Stimulated activated CD8-positive, alpha-beta memory T cell treated with anti-CD3 and anti-CD28 coated beads, Interleukin-4, amount 100 ng/mL, for 24 hours (primary cell): ENCODE measurements at places on chromosomes 7 and 10.

DNA sequence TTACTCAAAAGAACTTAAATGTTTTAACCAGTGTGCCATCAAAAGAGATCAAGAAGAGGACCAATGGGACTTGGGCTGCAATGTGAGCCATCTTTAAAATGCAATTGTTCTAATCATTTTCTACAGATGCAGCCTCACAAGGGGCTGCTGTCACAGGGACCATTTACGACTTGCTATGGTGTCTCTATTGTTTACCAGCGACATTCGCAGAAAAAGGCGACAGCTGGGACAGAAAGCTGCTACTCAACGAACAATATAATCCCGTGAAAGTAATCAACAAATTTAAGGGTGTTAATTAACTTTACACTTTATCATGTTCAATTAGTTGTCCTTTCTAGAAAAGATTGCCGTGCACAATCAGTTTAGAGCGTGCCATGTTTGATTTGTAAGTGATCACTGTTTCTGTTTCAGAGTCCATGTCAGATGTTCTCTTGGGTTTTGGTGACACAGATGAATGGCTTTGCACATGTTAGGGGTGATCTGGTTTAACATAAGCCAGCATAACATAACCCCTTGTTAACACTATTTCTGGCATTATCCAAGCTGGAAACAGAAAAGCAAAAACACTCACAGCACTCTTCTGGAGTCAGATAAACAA, 110.8 kb downstream of the HIBADH start:
- DNase-seq: no peak

- no peak for DNase-seq
Observed at GRCh38 chr7:133081119-133081598, 731 bp downstream of the CHCHD3 start.

GRCh38 chr10:31188792-31189406, 130.1 kb upstream of the ZEB1 start:
- DNase-seq: no peak

DNA sequence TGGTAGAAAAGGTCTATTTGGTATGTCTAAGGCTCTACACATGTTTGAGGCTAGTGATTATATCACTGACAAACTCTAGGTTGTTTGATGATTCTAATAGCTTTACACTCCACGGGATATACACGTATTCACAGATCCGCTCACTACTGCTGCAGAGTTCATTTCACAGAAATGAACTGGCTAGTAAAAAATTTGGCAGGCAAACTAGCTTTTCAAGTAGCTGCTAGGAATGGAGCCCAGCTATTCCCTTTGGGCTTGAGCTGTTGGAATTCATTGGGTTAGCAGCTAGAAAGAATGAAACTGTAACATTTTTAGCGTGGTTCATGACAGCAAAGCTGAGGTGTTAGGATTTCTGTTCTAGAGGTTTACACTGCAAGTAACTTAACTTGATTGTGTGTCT, 37.6 kb downstream of the R3HCC1L start:
- DNase-seq: no peak

GRCh38 chr10:74110120-74110519, 40.5 kb downstream of the AP3M1 start:
- no peak for DNase-seq

GRCh38 chr7:2124604-2125345, 108.0 kb downstream of the MAD1L1 start:
- DNase-seq: no peak

- DNase-seq: no peak
Observed at GRCh38 chr10:29239569-29240472, 49.0 kb upstream of the LYZL1 start.

- no peak for DNase-seq
Observed at GRCh38 chr10:111706331-111706730, 477.2 kb downstream of the GPAM start.

DNA sequence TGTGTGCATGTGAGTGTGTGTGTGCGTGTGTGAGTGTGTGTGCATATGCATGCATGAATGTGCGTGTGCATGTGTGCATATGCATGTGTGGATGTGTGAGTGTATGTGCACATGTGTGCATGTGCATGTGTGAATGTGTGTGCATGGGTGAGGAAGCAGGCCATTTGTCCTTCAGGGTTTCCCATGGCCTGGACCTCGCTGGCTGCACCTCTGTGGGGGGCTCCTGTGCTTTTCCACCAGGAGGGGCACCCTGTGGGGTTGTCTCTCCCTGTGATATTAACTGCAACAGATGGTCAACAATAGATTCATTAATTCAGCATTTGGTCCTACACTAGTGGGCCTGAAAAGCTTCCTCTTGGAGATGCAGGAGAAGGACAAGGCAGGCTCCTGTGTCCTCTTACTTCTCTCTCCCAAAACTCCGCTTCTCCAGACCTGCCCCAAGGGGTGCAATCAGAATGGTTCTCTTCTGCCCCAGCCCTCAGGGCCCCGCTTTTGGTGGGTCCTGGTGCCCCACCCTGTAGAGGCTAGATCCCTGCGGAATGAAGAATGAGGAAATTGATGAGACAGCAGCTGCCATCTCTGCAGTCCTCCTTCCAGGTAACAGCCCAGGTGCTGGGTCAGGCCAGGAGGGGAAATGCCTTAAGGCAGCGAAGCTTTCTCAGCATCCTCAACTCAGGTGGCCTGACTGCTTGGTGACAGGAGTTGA, 41.5 kb upstream of the NUB1 start:
- DNase-seq: no peak

GRCh38 chr7:35450456-35451214, 196.7 kb upstream of the TBX20 start:
- no peak for DNase-seq

DNA sequence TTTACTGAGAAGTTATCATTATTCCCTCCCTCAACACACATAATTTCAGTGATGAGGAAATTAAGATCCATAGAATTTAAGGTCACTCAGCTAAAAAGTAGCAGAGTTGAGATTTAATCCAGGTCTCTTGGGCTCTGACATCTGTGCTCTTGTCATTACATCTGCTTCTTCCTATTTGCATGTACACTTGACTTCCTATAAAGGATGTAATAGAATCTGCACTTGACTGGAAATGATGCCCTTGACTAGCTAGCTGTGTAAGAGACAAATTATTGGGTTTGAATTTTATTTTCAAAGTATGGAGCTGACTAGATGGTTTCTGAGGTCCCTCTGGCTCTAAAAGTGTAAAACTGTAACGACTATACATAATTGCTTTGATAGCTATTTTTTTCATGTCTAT, 59.5 kb downstream of the AGK start:
- no peak for DNase-seq

DNA sequence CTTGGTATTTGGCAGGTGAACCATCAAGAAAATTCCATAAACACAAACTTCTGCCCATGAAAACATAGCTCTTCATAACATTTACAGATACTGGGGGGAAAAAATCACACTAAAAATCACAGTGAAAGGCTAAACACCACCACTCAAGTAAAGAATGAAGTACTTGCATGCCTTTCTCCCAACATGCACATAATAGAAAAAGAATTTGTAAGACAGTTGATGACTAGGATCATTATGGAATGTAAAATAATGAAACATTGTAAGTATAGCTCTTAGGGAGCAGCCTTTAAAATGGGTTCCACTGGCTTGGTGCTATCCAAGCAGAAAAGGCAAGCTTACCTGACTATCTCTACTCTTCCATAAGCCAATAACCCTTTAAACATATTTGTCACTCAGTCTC, 299.9 kb upstream of the LRRN3 start:
- no peak for DNase-seq

GRCh38 chr7:1530946-1531262, 402 bp downstream of the MAFK start:
- DNase-seq: no peak

DNA sequence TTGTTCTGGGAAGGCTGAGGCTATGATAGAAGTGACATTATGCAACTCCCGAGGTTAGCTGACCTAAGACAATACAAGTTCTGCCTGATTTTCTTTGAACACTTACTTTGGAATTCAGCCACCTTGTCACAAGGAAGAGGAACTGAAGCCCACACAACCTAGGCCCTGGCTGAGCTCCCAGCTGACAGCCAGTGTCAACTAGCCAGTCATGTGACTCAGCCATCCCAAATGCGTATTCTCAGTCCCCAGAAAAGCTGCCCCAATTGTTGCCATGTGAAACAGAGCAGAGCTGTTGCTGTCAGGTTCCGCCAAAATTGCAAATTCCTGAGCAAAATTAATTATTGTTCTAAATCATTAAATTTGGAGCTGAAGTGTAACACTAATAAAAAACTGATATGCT, 1010.0 kb downstream of the XPNPEP1 start:
- no peak for DNase-seq

- DNase-seq: no peak
Observed at GRCh38 chr7:12557282-12557681, 13.2 kb upstream of the SCIN start.

- no peak for DNase-seq
Observed at GRCh38 chr7:101919363-101920115, 102.1 kb downstream of the CUX1 start.

GRCh38 chr7:132065193-132065988, 509.0 kb upstream of the PODXL start:
- no peak for DNase-seq

- DNase-seq: no peak
Observed at GRCh38 chr10:110865809-110866482, 5.8 kb upstream of the PDCD4 start.

DNA sequence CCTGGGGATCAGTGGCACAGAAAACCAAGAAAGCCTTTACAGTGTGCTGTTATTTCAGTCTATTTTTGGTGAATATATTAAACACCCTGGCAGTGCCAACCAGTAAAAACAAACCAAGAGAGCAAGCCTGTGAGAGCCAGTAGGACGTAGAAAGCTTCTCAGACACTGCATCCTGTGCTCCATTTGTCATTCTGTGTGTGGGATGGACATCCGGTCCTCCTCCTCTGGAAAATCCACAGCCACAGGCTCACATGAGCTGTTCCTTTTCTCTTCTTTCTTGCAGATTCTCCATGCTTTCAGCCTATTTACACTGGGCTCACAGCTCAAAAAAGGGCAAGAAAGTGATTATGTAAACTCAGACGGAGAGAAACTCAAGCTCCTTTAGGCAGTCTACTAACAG, 119.7 kb upstream of the YAE1 start:
- DNase-seq: no peak

DNA sequence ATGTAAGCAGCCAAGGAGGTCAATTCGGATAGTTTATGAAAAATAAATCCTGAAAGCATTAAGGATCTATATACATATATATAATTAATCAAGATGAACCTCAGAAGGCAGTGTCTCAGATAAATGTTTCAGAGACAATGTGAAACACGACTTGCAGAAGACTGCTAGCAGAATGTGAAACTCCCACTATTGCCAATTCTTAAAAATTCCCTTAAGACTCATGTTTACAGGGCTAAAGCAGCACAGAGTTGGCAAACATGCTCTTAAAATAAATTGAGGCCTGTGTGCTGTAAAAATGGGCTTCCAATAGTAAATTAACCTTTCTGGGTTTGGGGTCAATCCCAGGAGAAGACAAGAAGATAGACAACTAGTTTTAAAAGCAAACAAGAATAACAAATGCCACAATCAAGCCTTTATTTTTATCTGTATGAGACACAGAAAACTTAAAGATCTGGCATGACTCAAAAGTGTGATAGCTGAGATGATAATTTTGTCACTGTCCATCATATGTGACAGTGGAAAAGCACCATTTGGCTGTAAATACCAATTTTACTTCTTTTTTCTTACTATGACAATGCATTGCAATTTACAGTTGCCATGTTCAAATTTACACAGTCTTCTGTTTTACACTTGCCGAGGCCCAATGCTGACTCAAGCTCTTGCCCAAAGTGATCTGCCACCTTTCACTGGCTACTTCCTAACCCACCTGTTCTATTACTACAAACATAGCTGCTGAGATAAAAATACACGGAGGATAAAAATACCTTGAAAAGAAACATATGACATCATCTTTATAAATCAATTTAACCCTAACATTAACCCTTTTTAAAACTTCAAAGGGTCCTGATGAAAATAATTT, 78.6 kb downstream of the CHCHD3 start:
- DNase-seq: no peak

GRCh38 chr7:18401757-18402156, 93.8 kb upstream of the HDAC9 start:
- no peak for DNase-seq

DNA sequence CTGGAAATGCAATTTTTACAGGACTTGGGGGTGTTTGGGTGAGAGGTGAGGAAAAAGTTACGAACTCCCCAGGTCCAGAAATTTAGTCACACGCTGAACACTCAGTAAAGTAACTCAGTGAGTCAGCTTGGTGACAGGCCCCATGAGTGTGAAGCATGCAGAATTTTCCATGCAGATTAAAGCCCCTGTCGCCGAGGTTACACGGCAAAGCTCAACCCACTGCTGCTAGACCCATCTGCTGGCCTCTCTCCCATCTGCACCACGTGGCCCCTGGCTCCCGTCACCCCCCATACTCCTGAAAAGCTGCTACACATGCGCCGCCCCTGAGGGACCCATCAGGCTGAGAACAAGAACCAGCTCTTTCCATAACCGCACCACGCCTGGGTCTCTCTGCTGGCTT, 7.0 kb upstream of the MMP21 start:
- DNase-seq: no peak

GRCh38 chr7:68107968-68108367, 1111.3 kb downstream of the TYW1 start:
- DNase-seq: no peak

- DNase-seq: no peak
Observed at GRCh38 chr10:15374566-15374965, 3.5 kb upstream of the FAM171A1 start.

GRCh38 chr7:88357781-88358525, 51.3 kb upstream of the STEAP4 start:
- DNase-seq: no peak

GRCh38 chr10:5534051-5534821, 9.5 kb downstream of the CALML3 start:
- no peak for DNase-seq

- no peak for DNase-seq
Observed at GRCh38 chr7:4822677-4823076, 39.2 kb downstream of the PAPOLB start.

- no peak for DNase-seq
Observed at GRCh38 chr10:116298586-116298985, 25.6 kb upstream of the GFRA1 start.

DNA sequence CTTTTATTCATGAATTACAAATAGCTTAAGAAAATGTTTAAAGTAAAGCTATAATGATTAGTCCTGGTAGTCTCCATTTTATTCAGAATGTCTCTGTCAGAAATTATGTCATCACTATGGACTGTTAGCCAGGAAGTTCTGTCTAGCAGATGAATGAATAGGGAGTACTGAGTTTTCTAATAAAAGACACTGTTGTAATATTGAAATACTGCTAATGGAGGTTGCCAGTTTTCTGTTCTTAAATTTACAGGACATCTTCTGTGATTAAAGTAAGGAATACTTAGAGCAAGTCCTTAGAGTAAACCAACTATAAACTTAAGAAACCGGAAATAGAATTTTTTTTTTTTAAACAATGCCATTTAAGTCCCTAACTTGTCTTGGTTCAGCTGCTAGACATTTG, 309.8 kb downstream of the ADK start:
- DNase-seq: no peak
